NCI-H1694 (cell line): ENCODE measurements at places on chromosomes 16 and 17.

DNA sequence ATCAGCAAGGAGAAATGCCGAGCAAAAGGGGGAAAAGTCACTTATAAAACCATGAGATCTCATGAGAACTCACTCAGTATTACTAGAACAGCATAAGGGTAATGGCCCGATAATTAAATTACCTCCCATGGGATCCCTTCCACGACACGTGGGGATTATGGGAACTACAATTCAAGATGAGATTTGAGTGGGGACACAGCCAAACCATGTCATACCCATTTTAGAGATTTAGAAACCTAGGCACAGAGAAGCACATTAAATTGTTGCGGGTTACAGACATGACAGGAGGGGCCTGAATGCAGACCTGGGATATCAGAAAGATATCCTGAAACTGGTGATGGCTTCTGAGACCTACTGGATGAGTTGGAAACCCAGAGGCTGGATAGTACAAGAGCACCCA lies 20.1 kb downstream of the ARHGAP17 start:
- no peak for DNase-seq

DNA sequence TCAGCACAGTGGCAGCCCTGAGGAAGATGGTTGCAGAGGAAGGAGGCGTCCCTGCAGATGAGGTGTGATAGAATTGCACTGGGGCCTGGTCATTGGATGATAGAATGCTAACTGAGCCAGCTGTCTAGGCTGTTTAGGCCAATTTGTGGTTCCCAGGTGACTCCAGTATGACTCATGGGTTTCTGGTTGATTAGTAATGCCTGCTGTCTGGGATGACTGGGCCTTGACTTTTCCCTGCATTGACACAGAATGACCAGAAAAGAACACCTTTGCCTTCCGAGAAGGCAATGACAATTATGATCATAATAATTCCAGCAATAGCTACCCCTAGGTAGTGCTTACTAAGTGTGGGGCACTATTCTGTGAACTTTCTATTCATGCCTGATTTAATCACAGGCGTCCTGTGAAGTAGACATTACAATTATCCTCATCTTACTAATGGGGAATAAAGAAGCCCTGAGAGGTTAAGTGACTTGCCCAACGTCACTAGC lies 31.5 kb downstream of the USP43 start:
- DNase-seq = no peak

GRCh38 chr16:86512860-86513470 lies 2.6 kb downstream of the FOXF1 start:
- no peak for DNase-seq

GRCh38 chr17:75856062-75856756 lies 1.1 kb upstream of the WBP2 start:
- no peak for DNase-seq

DNA sequence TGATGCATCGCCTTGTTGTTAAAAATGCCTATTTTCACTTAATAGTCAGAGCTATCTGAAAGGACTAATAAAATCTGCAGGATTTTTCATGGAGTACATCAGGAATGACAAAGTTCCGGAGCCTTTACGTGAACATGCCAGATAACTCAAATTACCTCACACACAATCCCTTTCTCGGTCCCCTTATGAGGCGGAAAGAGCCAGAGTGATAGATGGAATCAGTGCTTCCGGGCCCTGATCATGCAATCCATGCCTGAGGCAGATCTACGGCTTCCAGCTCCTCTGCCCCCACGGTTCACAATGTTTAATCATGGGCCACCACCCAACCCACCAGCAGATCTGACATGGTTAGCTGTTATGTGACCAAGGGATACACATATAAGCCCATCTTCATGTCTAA lies 17.0 kb downstream of the VPS53 start:
- DNase-seq = no peak

DNA sequence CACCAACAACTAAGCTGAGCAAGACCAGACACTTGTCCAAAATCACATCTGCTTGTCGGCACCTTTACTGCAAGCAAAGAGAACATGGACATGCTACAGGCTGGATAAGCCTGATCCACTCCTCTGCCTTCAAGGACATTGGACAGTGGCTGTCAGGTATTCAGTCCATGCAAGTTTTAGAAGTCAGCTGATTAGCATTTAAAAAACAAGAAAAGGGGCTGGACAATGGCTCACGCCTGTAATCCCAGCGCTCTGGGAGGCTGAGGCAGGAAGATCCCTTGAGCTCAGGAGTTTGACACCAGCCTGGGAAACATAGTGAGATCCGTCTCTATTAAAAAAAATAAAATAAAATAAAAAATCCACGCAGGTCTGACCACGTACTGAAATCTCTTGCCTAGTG lies 20.3 kb downstream of the PARN start:
- DNase-seq = no peak

- no peak for DNase-seq
These were observed 132.0 kb downstream of the C16orf78 start for GRCh38 chr16:49505556-49505955.
